GDM1 (cell line): ENCODE measurements at places on chromosomes 1 and 21.
A peak's percentile ranks its signal among the peaks of the same experiment; 100 is the strongest.

GRCh38 chr21:44356636-44357035 lies 3.2 kb downstream of the TRPM2 start:
- DNase-seq, result no peak

DNA sequence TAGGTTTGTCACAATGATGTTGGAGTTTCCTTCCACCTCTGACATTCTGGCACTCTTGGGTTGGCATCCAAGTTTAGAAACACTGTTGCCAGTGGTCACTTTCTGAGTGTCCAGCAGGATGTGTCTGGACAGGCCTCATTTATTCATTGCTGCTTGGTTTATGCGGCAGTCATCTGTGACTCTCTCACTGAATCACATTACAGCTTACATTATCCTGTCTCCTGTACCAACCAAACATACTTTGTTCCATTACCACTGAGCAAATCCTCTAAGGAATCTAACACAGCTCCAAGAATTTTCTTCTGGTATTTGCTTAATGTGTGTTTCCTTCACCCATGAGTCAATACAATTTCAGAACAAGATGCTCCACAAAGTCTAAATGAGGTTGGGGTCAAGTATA lies 19.9 kb downstream of the SGIP1 start:
- DNase-seq, result no peak

GRCh38 chr1:230575886-230576500 lies 66.3 kb upstream of the COG2 start:
- no peak for DNase-seq

DNA sequence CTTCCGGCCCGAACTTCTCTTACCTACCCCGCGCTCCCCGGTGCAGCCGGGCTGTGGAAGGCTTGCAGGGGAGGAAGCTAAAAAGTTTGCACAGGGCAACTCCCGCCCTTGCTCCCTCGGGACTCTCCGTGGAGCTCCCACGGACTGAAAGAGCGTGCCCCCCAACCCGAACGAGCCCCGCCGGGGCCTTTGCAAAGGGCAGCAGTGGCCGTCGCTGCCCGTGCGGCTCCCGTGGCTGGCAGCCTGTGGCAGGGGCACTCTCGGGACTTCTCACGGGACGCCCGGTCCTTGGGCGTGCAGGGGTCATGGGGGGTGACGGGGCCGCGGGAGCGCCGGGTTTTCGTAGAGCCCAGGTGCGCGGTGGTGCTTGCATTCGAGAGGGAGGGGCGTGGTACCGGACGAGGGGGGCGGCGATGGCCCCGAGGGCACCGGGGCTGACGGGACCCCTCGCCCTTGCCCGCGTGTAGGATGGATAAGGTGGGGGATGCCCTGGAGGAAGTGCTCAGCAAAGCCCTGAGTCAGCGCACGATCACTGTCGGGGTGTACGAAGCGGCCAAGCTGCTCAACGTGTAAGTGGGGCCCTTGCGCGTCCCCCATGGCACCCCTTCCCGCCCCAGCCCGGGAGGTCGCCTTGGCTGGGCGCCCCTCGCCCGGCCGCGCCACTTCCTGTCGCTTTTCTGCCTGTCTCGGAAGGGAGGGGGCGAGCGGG lies 711 bp downstream of the GADD45A start:
- peak; percentile 36 for DNase-seq

GRCh38 chr1:108592030-108592759 lies 32.3 kb downstream of the EEIG2 start:
- DNase-seq, result no peak

GRCh38 chr1:54018635-54019034 lies 649 bp upstream of the LDLRAD1 start:
- DNase-seq, result no peak

GRCh38 chr1:109570414-109570813 lies 22.0 kb downstream of the GNAI3 start:
- DNase-seq, result no peak
